ENCODE measurements at places on chromosomes 16 and 17.

DNA sequence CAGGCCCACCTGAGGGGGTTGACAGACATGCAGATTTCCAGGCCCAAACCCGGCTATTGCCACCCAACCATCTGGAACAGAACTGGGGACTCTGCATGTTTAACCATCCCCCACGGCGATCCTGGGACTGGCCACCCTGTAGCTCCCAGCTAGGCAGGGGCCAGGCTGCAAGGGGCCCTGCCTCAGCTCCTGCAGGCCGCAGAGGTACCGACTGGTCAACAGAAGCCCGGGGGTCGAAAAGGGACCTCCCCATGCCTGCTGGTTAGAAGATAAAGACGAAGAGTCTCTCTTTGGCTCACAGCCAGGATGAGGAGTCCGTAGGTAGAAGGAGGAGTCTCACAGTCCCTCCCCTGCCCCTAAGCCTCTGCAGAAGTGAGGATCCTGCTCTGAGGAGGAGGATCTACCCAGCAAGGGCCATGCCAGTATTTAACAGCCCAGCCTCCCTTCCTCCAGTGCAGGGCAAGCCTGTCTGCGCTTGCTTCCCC lies 223.4 kb upstream of the TNRC6C start:
- no peak for DNase-seq

- no peak for DNase-seq
These were observed 403 bp downstream of the TEPSIN start for GRCh38 chr17:81238490-81238814.

GRCh38 chr17:83179374-83179773 lies 100.0 kb downstream of the METRNL start:
- no peak for DNase-seq

- DNase-seq: no peak
These were observed 41.5 kb upstream of the MRTFB start for GRCh38 chr16:14029658-14030057.

GRCh38 chr16:1244881-1245280 lies 4.4 kb downstream of the TPSAB1 start:
- DNase-seq: no peak

DNA sequence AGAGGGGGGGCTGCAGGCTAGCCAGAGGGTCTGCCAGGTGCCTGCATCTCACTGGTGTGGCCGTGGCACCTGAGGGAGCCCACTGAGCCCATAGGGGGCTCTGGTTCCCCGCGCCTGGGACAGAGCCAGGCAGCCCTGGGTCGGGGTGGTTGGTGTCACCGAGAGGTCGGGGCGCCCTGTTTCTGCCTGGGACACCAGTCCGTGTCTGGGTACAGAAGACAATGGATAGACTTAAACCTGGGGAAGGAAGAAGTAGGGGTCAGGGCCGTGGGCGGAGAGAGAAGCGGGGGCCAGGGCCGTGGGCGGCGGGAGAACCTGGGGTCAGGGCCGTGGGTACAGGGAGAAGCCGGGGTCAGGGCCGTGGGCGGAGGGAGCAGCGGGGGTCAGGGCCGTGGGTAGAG lies 3.0 kb downstream of the RFNG start:
- no peak for DNase-seq

DNA sequence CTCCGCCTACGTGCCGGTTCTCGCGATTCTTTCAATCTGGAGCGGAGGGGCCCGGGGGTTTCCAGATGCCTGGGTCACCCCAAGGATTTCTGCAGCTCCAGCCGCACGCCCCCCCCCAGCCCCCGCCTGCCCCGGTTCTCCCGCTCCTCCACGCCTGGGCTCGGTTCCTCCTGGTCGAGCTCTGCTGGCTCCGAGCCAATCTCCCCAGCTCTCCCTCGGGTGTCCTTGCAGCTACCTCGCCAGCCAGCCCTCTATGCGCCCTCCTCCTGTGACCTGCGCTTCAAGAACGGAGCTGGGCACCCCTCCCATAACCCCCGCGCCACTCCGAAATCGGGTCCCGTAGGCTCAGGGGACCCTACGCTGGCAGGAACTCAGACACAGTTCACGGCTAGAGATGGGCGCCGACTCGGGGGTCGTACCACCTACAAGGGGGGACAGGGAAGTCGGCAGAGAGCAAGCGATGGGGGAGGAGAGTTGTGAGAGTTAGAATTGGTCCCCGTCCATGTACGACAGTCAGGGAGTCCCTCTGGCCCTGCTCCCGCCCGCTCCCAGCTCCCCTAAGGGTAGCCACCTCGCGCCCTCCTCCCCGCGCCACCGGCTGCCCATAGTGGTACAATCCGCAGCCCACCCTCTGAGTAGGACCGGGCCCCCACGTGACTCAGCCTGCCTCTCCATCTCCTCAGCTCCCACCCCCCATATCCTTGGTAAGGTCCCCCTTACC lies 961 bp downstream of the FGF11 start:
- DNase-seq: peak; percentile 76

DNA sequence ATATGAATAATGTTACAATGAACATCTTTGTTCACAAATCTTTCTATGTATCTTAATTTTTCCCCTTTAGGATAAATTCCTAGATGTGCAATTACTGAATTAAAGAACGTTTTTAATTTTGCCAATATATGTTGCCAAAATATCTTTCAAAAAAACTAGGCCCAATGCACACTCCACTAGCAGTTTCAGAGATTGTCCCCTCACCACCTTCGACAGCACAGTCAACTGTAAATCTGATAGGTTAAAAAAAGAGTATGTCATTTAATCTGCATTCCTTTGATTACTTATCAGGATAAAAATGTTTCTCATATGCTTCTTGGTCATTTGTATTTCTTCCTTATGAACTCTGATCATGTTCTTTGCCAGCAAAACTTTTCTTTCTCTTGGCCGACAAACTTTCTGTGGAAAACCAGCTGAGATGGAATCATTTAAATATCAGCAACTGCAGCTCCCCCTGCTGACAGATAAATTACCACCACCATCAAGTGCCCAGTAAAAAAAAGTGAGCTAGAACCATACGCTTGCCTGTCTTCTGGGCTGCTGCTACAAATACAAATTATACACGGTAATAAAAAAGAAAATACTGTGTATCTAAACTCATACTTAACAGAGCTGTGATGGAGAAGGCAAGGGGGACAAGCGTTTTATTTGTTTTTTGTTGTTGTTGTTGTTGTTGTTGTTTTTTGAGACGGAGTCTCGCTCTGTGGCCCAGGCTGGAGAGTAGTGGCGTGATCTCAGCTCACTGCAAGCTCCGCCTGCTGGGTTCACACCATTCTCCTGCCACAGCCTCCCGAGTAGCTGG lies 19.6 kb upstream of the KANSL1 start:
- DNase-seq: peak; percentile 73

DNA sequence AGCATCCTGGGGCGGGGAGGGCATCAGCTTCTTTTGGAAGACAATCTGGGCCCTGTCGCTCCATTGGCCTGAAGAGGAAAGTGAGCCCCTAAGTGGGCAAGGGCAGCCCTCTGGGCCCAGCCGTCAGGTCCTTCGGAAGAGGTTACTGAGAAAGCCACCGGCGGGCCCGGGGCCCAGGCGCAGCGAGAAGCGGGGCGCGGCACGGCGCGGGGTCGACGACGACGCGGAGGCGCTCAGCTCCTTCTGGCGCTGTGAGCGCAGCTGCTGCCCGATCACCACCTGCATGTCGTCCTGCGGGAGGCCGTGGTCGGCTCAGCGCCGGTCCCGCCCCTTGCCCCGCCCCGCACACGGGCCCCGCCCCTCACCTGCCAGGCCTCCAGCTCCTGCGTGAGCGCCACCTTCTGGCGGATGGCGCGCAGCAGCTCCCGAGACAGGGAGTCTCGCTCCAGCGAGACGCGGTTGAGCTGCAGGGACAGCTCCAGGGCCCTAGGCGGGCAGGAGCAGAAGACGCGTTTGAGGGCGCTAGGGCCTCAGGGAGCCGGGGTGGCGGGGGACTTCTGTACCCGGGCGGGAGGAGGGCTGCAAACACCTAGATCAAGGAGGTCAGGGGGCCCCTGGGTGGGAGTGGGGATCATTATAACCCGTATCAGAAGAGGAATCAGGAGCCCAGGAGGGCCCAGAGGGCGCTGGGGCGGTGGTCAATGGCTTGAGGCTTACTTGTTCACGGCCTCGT lies 4.3 kb downstream of the THOC6 start:
- peak; percentile 93 for DNase-seq
